ENCODE measurements at places on chromosomes 16 and 17. TPM values are rescaled to one million over a fixed set of nuclear protein-coding genes. Genes with fewer than 3 reads are reported as not detected.

Gene MYO1C
- 90.5 TPM for total RNA-seq

Gene KRT24
- total RNA-seq, result 6.3 TPM

Gene HSPB9
- not detected for total RNA-seq

Gene GFAP
- total RNA-seq, result 6.7 TPM

Gene DPEP3
- not detected for total RNA-seq

Gene TEX19
- not detected for total RNA-seq

Gene TMC8
- not detected for total RNA-seq

Gene TLCD1
- 5.1 TPM for total RNA-seq

Gene SEPTIN1
- 8.9 TPM for total RNA-seq

Gene CNTNAP4
- 7.0 TPM for total RNA-seq

Data from umbilical cord (tissue), 2 donors.